Esophagus muscularis mucosa (tissue), 4 donors: ENCODE measurements at places on chromosomes 7 and 10. TPM values are rescaled to one million over a fixed set of nuclear protein-coding genes. Genes with fewer than 3 reads are reported as not detected.

C7orf33 gene
- total RNA-seq, result not detected

CTAGE4 gene
- 2.5 TPM for total RNA-seq

DNA sequence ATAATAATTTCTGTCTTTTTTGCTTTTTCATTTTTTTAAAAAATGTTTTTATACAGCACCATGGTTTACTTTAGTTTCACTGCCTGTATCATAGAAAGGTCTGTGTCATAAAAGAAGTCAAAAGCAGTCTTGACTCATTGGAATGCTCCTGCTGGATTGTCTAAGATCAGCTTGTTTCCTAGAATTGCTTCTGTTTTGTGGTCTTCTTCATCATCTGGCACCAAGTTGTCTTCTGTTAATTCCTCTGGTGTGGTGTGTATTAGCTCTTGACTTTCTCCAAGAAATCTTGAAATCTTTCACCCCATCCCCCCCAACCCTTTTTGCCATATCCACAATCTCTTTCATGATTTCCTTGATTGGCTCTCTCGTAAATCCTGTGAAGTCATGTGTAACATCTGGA lies 250.3 kb upstream of the CXCL12 start:
- DNase-seq, result no peak

DNA sequence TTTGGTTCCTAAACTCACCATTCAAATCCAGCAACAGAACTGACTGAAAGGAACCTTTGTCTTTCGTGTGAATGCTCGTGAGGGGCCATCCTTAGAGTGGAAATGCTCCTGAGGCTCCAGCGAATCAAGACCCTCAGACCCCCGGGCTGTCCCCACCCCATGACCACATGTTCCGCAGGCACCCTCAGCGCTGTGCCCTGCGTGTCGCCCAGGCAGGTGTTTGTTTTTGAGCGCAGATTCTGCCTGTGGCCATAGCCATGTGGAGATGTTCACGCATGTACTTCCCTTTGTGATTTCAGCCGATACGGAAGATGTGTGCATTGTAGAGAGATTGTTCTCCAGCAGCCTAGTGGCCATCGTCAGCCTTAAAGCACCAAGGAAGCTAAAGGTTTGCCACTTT lies 24.2 kb downstream of the WIPI2 start:
- DNase-seq, result no peak

GRCh38 chr7:27952456-27953285 lies 212.7 kb downstream of the TAX1BP1 start:
- DNase-seq, result peak; percentile 53
